ENCODE measurements at places on chromosomes 3 and 15.

GRCh38 chr15:63712828-63713520, 115.8 kb downstream of the FBXL22 start:
- no peak for DNase-seq

DNA sequence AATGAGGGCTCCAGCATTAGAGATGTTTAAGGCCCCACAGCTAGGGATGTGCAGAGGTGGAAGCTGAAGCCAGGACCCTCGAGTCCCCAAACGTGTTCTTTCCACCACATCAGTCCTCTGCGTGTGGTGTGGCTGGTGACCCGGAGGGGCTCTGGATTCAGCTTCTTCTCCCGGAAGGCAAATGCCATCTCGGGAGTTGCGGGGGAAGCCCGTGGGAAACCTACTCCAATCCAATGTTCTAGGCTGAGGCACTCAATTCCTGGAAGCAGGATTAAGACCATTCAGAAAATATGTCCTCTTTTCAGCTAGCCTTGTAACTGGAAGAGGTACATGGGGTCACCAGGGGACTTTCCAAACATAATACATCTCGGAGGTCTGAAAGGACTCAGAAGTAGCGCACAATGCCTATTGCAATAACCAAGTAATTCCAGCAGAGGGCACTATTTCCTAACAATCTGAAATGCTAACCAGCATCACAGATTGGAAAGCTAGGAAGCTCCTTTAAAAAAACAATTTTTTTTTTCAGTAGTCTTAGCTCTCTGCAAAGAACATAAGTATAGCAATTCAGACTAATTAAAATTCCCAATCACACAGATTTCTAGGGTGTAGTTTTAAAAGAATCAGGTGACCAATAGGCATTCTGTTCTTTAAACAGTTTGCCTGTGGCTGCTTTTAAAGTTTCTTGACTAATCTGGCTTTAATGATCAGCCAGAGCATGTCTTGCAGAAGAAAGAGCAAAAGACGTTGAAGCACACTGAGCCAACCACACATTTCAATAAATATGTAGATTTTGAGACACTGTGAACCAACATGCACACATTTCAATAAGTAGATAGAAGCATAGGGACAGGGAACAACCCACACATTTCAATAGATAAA, 36.1 kb downstream of the BNC1 start:
- no peak for DNase-seq

DNA sequence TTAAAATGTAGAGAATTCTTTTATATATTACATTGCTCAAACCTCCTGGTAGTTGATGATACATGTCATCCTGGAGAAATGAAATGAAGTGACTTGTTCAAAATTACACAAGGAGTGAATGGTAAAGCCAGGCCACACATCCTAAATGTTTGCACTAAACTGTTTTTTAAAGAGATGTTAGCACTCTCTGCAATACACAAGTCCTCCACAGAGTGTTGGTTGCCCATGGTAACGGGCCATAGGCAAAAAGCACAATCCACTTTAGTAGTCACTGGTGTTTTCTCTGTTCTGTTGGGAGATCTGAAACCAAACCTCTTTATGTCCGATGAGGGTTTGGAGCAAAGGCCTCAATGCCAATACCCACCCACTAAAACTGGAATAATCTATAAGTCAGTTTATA, 907.4 kb downstream of the NTRK3 start:
- DNase-seq = no peak

GRCh38 chr3:143035466-143036211, 34.3 kb downstream of the U2SURP start:
- no peak for DNase-seq

DNA sequence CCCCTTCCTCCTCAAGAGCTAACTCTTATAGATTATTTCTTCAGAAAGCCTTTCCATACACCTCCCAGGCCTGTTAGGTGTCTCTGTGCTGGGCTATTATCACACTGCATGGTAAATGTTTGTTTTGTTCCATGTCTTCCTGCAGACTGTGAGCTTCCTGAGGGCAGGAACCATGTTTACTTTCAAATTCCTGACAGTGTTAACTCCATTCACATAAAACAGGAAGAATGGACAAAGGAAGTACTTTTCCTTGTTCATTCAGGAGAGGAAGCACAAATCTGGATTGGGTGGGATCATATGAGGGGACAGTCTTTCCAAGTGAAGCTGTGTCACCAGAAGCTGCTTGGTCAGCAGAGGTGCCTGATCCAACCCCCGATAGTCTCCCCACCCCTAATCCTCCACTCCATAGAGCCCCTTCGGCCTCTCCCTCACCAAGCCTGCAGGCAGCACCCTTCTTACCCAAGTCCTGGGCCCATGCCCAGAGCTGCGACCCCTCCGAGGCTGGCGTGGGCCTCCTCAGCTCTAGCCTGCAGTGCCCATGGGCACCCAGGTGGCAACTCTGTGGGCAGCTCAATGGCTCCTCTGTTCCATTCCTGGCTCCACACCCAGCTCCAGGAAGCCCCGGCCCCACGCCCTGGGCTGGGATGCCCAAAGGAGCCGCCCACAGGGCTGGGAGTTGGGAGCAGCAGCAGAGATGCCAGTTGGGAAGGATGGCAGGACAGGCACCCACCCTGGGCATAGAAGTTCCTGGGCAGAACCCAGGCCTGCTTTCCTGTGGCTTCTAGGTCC, 6.9 kb downstream of the SHF start:
- DNase-seq = no peak
